Stimulated activated CD4-positive, alpha-beta T cell treated with anti-CD3 and anti-CD28 coated beads, Interleukin-15, amount 100 ng/mL, for 1 hour (primary cell): ENCODE measurements at places on chromosomes 12 and 14.
A peak's percentile ranks its signal among the peaks of the same experiment; 100 is the strongest.

- no peak for DNase-seq
Measured at GRCh38 chr12:124952801-124953200, 36.1 kb downstream of the DHX37 start.

DNA sequence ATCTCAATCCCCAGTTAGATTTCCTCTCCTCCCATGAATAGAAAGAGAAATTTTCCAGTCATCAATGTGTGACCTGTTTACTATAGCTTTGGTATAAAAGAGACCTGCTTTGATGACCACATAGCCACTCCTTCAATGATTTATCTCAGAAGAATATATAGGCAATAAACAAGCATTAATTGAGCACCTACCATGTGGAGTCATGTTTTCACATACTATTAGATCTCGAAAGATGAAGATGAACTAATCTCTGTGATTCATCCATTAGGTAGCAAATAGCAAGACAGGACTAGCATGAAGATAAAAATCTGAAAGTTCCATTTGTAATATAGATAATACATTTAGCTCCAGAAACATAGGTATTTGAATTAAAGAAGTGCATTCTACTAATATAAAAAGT lies 40.5 kb downstream of the SLCO1A2 start:
- no peak for DNase-seq

DNA sequence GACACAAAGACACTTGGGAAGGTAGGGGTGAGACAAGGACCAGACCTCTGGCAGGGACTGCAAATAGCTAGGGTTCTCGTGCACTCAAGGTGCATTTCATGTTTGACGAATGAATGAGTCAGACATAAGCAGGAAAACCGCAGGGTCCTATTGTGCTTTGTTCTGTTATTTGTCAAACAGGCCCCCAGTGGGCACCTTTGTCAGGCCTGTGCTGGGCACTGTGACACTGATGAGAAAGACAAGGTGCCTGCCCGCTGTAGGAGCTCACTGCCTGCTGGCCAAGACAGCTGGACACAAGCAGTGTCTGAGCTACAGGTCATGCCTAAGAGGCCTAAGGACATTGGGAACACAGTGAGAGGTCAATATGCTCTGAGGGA lies 2.3 kb downstream of the OTUB2 start:
- DNase-seq = no peak

DNA sequence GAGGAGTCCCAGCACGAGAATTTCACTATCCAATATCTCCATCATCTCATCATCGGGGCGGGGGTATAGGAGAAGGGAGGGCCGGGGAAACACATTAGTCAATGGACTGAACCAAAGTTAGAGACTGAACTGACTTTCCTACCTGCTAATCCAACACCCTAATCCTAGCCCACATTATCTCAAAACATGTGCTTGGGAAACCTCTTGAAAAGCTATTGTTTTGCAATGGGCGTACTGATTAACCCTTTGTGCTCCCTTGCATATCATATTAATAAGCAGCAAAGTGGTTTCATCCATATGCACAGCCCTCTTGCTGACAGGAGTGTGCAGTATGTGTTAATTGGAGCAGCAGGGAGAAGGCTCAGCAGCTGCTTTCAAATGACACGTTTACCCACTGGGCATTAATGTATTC lies 125.7 kb upstream of the GRIP1 start:
- no peak for DNase-seq

DNA sequence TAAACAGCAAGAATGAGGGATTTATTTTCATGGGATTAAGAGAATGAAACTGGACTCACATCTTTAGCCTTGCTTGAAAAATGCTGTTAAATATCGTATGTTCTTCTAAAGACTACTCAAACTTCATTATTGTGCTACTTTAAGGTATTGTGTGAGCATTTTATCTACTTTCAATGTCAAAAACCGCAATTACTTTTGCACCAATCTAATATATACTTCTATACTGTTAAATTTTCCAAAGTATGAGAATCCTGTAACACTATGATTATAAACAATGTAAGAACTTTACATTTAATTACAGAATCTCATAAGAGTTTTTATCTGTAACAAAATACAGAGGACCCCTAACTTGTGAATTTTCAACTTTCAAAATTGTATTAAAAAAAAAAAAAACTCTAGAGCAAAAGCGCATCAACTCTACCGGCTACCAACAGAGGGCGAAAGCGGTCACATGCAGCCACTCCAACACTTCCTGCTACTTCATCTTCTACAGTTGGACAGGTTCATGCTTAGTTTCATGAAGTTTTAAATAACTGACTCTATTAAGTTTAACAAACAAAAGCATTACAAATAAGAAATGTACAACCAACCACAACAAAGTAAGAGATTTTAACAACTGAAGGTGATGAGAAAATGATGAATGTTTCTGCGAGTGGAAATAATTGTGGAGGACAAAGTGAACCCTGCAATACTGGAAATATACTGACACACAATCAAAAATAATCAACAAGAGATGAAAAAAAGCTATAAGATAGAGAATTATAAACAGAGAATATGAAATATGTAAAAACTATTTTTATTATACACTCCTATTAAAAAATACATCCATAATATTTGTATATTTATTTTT lies 210.9 kb downstream of the MED13L start:
- peak; percentile 27 for DNase-seq

DNA sequence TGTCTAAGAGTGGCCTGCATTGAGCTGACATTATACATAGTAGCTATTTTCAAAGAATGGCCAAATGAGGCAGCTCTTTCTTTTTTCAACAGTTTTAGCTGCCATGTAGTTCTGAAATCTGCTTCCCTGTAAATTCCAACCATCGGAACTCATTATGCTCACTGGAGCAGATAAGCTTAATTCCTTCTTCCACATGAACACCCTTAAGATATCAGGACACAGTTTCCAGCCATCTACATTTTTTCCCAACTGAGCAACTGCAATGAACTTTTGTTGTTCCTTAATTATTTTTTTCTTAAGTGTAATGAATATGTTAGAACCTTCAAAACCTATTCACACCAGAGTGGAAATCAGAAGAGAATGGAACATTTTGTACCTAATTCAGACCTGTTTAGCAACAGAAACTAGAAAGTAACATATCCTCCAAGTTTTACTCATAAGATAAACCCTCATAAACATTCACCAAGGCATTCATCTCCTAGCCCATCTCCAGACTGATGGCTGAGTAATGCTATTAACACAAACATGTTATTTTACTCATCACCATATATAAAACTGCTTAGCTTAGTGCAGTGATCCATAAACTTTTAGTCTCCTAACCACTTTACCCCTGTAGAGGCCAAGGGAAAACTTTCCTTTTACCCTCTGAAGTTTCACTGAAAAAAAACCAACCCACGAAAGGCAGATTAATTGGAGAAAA lies 296.1 kb upstream of the SYT1 start:
- no peak for DNase-seq

GRCh38 chr12:122845041-122845864 lies 10.0 kb downstream of the HIP1R start:
- no peak for DNase-seq

GRCh38 chr14:106846218-106846617 lies 1319.8 kb downstream of the TMEM121 start:
- no peak for DNase-seq

DNA sequence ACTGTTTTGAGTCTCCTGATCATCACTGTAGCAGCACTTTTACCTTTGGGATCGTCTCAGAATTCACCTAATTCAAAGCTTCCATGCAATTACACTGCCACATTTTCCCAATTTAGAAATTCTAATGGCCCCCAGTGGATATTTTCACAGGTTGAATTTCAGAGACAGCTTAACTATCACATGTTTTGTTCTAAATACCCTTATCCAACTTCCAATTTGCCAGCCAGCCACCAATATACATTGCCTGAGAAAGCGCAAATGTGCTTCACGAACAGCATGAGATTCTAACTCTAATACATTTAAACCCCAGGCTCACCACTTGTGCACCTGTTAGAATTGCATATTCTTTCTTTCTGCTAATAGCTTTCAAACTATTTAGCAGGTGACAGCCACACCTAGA lies 1160.9 kb upstream of the TMEM132C start:
- no peak for DNase-seq
